ENCODE measurements at places on chromosomes 12 and 14.

- no peak overlapping the region for H3K4me3 ChIP-seq
- no peak overlapping the region for H3K27ac ChIP-seq
- no peaks in the 10 kb centered on the region for H3K36me3 ChIP-seq
- no peaks in the 10 kb centered on the region for H3K27me3 ChIP-seq
- no peak for DNase-seq
- no peaks in the 10 kb centered on the region for H3K4me1 ChIP-seq
Observed at GRCh38 chr14:50688875-50689274, 20.8 kb upstream of the SAV1 start.

DNA sequence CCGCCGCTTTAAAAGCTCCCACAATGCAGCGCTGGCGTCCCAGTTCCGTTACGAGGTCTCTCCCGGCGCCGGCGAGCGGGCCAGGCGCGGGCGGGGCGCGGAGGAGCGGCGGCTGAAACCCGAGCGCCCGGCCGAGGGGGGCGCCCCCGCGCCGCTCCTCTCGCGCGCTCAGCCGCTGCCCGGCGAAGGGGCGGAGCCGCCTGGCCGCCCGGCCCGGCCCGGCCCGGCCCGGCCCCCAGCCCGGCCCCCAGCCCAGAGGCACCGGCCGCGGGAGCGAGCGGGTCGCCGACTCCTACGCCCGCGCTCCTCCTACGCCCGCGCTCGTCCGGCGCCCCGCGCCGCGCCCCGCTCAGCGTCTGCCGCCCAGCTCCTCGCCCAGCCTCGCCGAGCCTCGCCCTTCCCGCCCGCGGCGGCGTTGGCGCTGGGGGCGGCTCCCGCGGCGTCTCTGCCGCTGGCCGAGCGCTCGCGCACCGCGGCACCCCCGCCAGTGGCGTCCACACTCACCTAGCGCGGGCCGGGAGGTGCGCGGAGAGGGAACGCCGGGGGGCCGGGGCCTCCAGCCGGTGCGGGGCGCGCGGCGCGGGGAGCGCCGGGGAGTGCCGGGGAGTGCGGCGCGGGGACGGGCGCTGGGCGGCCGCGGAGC is at the start of gene RASSF8:
RASSF8 (plus strand) TSS at position 255 of the 643 bp plus-strand sequence. CDS start 96,662 bp downstream, outside the sequence.
- peaks cover 83% of the 10 kb centered on the region for H3K27me3 ChIP-seq
- peaks cover 2% of the 10 kb centered on the region for H3K36me3 ChIP-seq
- DNase-seq = no peak
- H3K4me3 ChIP-seq = peak within 1 kb of the TSS; percentile 81

GRCh38 chr14:104316723-104317491 is 178.5 kb downstream of the KIF26A start:
- no peak overlapping the region for H3K4me3 ChIP-seq
- DNase-seq = no peak
- no peaks in the 10 kb centered on the region for H3K27me3 ChIP-seq
- no peaks in the 10 kb centered on the region for H3K36me3 ChIP-seq
- no peaks in the 10 kb centered on the region for H3K4me1 ChIP-seq

DNA sequence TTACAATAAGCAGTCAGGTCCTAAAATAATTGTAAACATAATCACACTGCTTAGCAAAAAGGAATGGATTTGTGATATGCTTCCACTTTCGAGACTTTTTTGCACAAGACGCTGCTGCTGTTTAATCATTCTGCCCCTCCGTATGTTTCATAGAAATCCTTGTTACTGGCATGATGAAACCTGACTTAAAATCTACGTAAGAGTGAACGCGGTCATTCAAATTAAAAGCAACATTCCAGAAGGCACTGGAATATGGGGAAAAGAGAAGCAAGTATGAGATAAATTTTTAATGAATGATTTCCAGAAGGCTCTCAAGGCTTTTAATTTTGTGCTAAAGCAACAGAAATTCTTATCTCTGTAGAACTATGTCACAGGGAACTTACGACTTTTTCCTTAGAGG is 1.1 kb downstream of the CNIH1 start:
- DNase-seq = no peak
- H3K4me1 ChIP-seq = peaks cover 39% of the 10 kb centered on the region

DNA sequence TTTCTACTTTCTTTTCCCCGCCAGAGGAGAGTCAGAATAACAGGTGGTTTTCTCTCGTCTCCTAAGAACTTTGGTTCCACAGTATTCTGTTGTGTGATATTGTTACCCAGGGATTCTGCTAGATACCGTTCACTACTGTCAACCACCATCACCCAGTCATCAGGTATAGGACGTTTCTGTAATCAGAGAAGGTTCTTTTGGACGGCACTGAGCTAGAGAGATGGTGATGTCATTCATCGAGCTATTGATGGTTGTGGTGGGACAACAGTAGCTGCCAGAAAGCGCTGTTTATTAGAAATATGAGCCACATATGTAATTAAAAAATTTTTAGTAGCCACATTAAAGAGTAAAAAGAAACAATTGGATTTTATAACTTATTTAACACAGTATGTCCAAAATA is 17.0 kb downstream of the ERC1 start:
- no peaks in the 10 kb centered on the region for H3K36me3 ChIP-seq
- no peak overlapping the region for H3K4me3 ChIP-seq
- no peak for DNase-seq
- no peaks in the 10 kb centered on the region for H3K27me3 ChIP-seq
- H3K27ac ChIP-seq = no peak overlapping the region
- peaks cover 10% of the 10 kb centered on the region for H3K4me1 ChIP-seq

GRCh38 chr12:12032260-12032791 is 38.4 kb upstream of the BCL2L14 start:
- no peak for DNase-seq
- H3K27ac ChIP-seq = peak overlapping the region; percentile 94
- H3K4me3 ChIP-seq = peak overlapping the region; percentile 84
- peaks cover 19% of the 10 kb centered on the region for H3K4me1 ChIP-seq

DNA sequence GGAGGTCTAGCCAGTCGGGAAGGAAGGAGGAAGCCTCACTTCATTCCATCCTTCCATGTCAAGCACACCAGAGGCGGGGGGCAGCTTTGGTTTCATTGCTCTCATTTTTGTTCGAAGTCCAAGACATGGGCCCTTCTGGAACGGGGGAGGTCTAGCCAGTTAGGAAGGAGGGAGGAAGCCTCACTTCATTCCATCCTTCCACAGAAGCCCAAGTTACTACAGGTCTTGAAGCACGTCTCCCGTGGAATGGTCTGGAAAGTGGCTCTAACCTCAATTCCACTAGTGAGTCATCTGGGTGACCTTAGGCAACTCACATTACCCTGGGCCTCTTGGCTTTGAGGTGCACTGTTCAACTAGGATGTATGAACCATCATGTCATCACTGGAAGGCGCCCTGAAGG is 156.3 kb downstream of the NTF3 start:
- no peak overlapping the region for H3K27ac ChIP-seq
- no peak for DNase-seq
- peaks cover 13% of the 10 kb centered on the region for H3K27me3 ChIP-seq
- H3K4me1 ChIP-seq = no peaks in the 10 kb centered on the region

DNA sequence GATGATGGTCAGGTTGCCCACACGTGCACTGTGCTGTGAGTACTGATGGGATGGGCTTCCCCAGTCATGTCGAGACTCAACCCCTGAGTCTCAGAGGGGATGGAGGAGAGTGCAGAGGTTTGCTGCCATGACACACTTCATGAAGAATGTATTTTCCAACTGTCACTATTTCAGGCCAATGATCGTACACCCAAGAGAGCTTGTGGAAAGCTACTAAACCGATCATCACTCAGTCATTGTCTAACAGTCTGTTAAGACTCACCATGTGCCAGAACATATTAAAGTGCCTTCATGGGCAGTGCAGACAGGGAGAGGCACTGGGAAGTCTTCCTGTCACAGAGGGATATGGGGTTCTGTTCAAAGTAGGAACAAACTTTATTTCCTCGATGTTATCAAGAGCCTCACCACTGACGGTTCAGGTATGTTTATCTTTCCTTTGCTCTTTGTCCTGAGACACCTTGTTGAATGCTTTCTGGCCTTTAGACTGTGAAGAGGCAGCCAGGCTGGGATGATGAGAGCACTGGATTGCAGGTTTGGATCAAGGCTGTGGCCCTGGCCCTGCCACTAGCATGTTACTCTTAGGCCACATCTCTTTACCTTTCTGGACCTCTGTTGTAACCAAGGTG is 41.6 kb upstream of the NTF3 start:
- peaks cover 4% of the 10 kb centered on the region for H3K36me3 ChIP-seq
- no peak overlapping the region for H3K27ac ChIP-seq
- DNase-seq = no peak
- H3K4me1 ChIP-seq = no peaks in the 10 kb centered on the region

DNA sequence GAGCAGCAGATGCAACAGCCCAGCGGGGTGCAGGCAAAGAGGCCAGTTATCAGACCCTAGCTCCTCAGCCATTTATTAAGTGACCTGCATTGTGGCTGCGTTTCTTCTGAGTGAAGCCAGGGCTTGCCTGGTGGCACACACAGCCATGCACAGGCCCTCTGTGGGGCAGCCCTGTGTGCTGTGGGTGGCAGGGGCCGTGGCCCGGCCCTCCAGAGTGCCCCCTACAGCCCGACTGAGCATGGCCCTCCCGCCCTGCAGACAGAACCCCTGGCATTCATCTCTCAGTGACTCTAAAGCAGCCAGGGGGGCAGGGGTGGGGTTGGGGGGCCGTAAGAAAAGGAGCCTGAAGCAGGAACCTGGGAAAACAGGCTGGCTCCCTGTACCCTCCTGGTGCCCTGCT is 226.0 kb upstream of the PWP1 start:
- no peaks in the 10 kb centered on the region for H3K36me3 ChIP-seq
- no peak for DNase-seq
- H3K27me3 ChIP-seq = no peaks in the 10 kb centered on the region
- no peak overlapping the region for H3K27ac ChIP-seq
- H3K4me3 ChIP-seq = no peak overlapping the region

GRCh38 chr12:3218228-3219171 is 141.3 kb downstream of the TSPAN9 start:
- H3K4me3 ChIP-seq = no peak overlapping the region
- H3K27me3 ChIP-seq = peaks cover 30% of the 10 kb centered on the region
- no peaks in the 10 kb centered on the region for H3K36me3 ChIP-seq

DNA sequence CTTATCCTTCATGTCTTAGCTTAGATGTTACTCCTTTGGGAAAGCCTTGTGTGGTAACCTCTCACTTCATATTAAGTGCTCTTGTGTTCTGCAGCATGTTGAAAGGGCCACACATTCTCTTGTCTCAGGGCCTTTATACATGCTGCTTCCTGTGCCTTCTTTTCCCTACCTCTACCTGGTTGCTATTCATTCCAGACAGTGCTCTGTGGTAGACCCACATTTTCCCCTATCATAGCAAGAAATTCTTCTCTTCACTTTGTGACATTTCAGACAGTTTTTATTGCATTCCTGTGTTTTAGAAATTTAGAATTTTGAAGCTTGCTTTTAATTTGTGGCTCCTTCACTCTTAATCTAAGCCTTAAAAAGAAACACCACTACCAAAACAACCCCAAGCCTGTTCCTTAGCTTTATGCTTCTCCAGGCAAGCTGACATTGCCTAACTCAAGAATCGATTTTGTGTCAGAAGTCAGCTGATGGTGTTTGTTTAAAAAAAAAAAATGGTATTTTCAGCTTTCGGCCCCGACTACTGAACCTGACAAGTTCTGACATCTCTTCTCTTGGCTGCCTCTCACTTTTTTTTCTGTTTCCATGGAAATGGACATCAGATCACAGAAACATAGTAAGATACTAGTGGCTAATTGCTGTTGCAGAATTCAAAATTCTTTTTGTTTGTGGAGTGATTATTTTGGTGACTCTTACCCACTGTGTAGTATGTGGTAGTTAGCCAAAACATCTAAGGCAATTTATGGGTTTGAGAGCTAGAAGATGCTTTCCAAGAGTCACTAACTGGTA is 156.3 kb downstream of the NUBPL start:
- no peaks in the 10 kb centered on the region for H3K36me3 ChIP-seq
- no peaks in the 10 kb centered on the region for H3K27me3 ChIP-seq
- DNase-seq = no peak
- H3K4me3 ChIP-seq = no peak overlapping the region
- no peaks in the 10 kb centered on the region for H3K4me1 ChIP-seq

DNA sequence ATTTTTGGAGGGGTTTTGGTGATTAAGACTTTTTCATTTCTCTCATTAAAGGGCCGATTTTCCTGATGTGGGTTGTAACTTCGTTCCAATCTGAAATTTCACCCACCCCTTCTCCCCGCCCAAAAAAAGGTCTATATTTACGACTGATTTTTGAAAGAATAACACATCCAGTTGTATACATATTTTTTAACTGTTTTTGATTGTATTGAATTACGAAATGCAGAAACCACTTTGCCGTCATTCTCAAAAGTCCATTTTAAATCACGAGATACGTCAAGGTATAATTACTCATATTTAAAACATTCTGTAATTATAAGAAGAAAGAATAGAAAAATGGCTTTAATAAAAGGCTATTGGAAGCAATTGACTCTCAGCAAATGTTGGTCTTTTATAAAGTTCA is 520.7 kb downstream of the MED13L start:
- no peak overlapping the region for H3K27ac ChIP-seq
- no peak overlapping the region for H3K4me3 ChIP-seq
- DNase-seq = no peak
- no peaks in the 10 kb centered on the region for H3K36me3 ChIP-seq
- no peaks in the 10 kb centered on the region for H3K4me1 ChIP-seq
- H3K27me3 ChIP-seq = peaks cover 17% of the 10 kb centered on the region

GRCh38 chr12:668090-668481 is 4.8 kb upstream of the NINJ2 start:
- peaks cover 46% of the 10 kb centered on the region for H3K4me1 ChIP-seq
- no peaks in the 10 kb centered on the region for H3K36me3 ChIP-seq
- peak overlapping the region; percentile 86 for H3K27ac ChIP-seq
- DNase-seq = no peak
- no peaks in the 10 kb centered on the region for H3K27me3 ChIP-seq
- H3K4me3 ChIP-seq = no peak overlapping the region

GRCh38 chr12:101857043-101857558 is 20.3 kb upstream of the DRAM1 start:
- H3K36me3 ChIP-seq = no peaks in the 10 kb centered on the region
- H3K4me1 ChIP-seq = peaks cover 3% of the 10 kb centered on the region
- H3K27ac ChIP-seq = no peak overlapping the region
- H3K4me3 ChIP-seq = no peak overlapping the region
- no peaks in the 10 kb centered on the region for H3K27me3 ChIP-seq

DNA sequence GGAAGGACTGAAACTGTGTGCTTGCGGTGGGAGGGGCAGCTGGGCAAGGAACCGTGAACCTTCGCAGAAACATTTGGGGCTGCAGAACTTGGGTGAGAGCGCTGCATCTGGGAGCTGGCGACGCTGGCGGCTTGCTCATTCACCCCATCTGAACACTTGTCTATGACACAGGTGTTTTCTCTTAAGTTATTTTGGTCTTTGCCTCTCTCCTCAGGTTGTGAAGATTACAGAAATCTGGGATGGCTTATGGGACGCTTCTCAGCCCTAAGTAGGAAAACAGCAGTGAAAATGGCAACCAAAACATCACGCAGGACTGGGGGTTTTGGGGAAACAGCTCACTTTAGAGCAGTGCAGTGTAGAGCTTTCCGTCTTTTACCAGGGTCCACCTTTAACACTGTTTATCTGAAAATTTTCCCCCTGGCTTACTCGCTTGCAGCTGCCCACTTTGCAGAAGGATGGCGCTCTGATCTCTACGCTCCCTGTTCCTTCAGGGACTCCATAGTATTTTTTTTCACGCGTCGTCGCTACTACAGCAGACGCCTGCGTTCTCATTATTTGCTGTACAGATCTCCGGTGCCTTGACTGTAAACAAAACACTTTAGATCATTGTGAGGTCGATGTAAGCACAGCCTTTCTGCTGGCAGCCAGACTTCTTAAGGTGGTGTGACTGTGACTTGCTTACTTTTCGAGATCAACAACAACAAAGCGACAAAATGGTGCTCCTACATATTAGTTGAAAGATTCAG is 2.7 kb upstream of the CDKN1B start:
- peaks cover 58% of the 10 kb centered on the region for H3K4me1 ChIP-seq
- H3K27ac ChIP-seq = peak overlapping the region; percentile 100
- peak overlapping the region; percentile 98 for H3K4me3 ChIP-seq
- H3K27me3 ChIP-seq = no peaks in the 10 kb centered on the region
- peak; percentile 46 for DNase-seq
- H3K36me3 ChIP-seq = peaks cover 13% of the 10 kb centered on the region

GRCh38 chr12:30329281-30329680 is 366.4 kb downstream of the IPO8 start:
- DNase-seq = no peak
- H3K36me3 ChIP-seq = no peaks in the 10 kb centered on the region
- H3K4me1 ChIP-seq = no peaks in the 10 kb centered on the region
- no peak overlapping the region for H3K27ac ChIP-seq
